ENCODE measurements at places on chromosomes 4 and X.

DNA sequence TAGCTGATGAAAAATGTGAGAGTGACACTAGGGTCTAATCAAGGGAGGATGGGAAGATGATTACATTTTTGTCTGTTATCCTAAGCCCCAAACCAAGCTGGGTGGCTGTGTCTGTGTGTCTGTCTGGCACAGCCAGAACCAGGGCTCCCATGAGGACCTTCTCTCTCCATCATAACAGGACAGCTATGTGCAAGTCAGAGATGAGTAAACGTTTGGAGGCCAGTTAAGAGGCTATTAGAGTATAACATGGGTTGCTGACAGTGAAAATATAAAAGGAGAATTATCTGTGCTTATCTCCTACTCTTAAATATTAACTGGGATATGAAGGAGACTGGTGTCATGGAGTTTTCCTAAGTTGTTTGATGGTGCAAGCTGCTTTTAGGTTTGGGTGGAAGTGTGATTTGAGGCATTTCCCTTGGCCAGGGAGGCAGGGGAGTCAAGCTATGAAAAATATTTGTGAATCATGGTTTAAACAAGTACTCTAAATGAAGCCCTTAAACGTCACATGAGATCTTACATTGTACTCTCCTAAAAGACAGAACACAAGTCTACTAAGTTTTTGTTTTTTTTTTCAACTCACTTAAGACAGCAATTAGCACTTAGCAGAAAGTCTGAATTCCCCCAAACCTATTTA is 156.2 kb downstream of the ENOX2 start:
- no peak for DNase-seq

DNA sequence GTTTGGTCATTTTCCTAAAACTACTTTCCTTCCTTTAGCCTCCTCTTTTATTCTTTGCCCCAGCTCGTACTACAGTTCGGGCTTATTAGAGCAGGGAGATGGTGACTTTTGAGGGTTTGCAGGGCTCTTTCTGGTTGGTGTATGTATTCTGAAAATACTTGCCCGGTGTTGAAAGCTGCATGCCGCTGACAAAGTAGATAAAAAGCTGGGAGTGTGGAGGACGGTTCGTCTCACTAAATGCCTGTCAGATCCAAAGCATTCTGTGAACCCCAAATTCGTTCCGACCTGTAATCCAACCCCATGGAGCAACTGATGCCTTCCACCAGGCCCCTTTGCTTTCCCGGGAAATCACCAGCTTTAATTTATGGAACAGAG is 19.2 kb downstream of the TRIM2 start:
- DNase-seq: no peak

GRCh38 chrX:13791559-13791958 is 25.3 kb downstream of the GPM6B start:
- no peak for DNase-seq

DNA sequence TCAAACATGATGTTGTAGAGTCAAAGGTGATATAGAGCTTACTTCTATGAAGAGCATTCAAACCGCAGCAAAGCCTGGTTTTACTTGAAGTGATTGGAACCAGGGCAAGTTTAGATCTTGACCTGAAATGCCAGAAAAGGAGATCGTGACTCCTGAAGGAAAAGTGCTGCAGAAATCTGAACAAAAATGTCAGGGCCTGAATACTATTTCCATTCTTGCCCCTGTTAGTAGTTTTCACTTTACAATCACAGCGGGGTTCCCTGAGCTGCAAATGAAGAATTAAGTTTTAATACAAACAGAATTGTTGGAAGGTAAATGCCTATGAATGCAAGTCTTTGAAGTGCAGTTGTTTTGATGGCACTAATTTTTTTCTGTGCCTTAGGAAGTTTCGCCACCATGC is 4.1 kb downstream of the SLIT2 start:
- no peak for DNase-seq

DNA sequence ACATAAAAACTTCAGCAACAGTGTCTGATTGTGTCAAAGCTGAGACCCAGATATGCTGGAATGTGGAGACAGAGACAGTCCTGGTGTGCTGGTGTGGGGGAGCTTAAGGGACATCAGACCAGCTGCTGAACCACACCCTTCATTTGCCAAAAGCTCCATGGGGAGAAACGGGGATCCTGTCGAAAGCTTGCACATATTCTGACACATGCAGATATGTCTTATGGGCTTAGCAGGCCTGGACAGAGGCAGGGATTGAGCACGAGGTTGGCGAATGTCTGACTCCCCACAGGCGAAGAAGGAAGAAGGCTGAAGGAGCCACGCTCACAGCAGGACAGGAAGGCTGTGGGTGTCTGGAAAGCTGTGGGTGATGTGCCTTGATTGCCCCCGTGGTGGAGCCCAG is 72.1 kb upstream of the ACSL1 start:
- DNase-seq: no peak

GRCh38 chr4:136864604-136865185 is 667.6 kb downstream of the PCDH18 start:
- no peak for DNase-seq

- DNase-seq: no peak
Measured at GRCh38 chr4:184814686-184815045, 11.1 kb downstream of the ACSL1 start.

- DNase-seq: no peak
Measured at GRCh38 chrX:23904096-23904495, 3.6 kb downstream of the APOO start.

- DNase-seq: no peak
Measured at GRCh38 chr4:2126309-2127043, 67.3 kb downstream of the NAT8L start.

DNA sequence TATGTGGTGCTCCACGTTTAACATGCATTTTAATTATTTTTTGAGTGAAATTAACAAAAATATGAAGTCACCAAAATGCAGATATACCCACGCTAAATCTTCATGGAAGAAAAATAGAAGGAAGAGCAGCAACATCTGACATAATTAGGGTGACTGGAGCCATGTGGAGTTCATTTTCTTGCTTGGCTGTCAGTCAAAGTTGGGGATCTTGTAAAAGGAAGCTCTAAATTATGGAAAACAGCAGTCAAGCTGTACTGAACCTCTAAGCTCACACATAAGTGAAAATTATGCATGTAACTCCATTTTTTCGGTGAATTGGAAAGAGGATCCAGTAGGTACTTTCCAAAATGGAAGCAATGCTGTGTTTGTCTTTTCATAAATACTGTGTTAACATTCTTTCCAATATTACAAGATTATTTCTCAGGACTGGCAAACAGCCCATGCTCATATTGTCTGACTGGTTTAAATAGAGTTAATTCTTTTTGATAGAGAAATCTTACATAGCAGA is 9.7 kb upstream of the PDGFC start:
- no peak for DNase-seq

- DNase-seq: no peak
Measured at GRCh38 chrX:49175435-49176274, 4.0 kb downstream of the PLP2 start.

DNA sequence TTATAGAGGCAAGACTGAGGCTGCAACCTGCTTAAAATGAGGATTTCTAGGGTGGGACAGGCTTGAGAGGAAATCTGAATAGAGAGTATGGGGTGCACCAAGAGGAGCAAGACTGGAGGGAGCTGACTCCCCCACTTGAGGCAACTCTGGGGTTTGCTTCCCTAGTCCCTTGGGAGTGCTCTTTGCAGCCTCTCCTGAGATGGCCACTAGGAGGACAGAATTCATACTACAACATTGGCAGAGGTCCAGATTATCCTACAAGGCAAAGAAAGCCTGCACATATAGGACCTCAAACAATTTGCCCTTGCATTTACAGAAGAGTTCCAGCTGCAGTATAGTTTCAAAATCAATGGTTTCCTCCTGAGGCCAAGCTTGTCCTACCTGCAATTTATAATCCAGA is 830.9 kb downstream of the TECRL start:
- DNase-seq: no peak

GRCh38 chr4:62709618-62710252 is 1509.6 kb downstream of the ADGRL3 start:
- DNase-seq: no peak

DNA sequence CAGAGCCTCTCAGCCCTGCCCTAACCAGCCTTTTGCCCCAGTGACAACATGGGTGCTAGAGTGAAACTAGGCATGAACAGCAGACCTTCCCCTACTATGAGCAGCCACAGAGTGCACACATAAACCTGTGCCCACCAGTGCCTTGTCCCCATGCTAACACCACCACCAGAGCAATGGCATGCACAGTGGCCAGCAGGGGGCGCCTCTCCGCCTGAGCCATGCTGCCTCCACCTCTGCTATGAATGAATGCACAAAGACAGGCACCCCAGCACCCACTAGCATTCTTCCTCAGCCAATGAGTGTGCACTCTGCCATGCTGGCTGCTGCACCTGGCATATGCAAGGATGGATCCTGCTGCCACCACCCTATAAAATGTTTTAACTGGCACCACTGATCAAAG is 286.9 kb upstream of the FGF16 start:
- DNase-seq: no peak

- no peak for DNase-seq
Measured at GRCh38 chr4:54089875-54090274, 10.1 kb upstream of the GSX2 start.

DNA sequence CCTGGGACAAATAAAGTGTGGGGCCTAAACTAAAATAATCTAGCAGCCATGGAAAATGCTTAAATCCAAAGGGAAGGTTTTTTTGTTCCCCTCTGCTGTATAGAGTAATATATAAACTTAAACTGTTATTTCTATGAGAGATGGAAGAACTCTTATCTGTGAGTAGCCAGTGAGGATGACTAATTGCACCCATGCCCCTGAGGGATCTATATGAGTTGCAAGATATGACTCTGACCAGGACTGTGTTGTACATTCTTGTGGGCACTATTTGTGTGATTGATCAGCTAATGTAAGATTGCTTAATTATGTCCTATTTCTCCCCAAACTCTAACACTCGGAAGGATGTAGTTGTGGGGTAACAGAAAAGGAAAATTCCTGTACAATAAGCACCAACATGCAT is 35.2 kb upstream of the AMBN start:
- no peak for DNase-seq

GRCh38 chr4:181846934-181847333 is 396.3 kb upstream of the TENM3 start:
- DNase-seq: no peak

DNA sequence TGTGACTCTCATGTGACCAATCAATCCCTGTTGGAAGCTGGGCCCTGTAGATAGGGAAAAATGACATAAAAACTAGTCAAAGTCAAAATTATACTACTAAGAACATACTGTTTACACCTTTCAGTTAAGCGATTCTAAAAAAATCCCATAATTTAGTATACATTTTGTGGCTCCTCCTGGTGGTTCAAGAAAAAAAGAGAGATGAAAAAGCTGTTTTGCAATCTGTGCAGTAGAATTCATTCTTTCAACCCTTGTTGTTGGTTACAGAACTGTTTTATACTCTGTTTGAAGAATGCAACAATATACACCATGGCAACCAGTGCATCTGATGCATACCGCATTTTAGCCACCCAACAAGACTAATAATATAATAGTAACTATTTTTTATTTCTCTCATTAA is 66.8 kb upstream of the ANK2 start:
- no peak for DNase-seq

DNA sequence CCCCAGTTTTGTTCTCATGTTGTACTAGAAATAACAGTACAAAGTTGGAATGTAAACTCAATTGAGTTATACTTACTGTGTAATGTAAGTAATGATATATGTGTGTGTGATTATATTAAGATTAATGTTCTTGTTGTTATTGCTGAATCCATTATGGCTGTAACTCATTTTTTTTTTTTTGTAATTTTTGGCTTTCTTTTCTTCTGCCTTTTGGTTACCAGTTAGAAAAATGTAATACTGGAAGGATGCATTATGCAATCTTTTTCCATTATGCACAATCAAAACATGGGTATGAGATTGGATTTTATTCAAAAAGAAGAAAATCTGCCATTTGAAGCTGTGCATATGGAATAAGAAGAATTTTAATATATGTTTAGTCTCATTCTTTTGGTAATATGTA is 34.0 kb downstream of the BANK1 start:
- DNase-seq: no peak

DNA sequence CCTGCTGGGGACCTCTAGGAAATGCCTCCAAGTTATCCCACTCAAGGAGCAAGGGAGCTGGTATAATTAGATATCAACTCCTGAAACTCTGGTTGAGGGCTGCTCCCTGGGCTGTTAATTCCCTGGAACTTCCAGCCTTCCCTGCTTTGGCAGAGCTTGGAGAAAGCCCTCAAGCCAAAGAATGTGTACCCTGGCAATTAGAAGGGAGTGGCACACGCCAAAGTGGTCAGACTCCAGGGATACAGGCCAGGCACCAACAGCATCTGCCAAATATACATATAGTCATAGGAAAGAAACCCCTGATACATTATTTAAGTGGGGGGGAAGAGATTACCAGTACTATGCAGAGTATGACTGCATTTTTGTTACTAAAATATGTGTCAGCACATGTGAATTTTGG is 616.8 kb downstream of the BCOR start:
- DNase-seq: no peak

- DNase-seq: no peak
Measured at GRCh38 chrX:3384327-3384726, 37.9 kb upstream of the MXRA5 start.
